Colonic mucosa (tissue), 4 donors: ENCODE measurements at places on chromosomes 12 and 14. TPM values are rescaled to one million over a fixed set of nuclear protein-coding genes. Genes with fewer than 3 reads are reported as not detected.

GRCh38 chr12:93608313-93608712, 35.8 kb downstream of the SOCS2 start:
- no peak for DNase-seq

- no peak for DNase-seq
Measured at GRCh38 chr12:6699989-6700645, 498 bp downstream of the PIANP start.

DNA sequence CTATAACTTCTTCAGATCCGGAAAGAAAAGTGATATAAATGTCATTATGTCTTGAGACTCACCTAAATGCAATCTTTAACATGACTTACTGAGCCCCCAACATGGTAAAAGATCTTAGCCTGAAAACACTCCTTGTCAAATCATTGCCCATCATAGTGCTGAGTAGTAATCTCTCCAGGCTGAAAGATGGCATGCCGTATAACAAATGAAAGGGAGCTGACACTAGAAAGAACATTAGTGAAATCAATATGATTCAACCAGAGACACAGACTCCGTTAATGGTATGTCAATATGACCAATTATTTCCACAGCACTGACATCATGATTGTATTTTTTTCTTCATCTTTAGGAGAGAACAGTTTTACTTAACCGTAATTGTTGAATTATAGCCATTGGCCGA, 54.4 kb downstream of the BICD1 start:
- no peak for DNase-seq

DNA sequence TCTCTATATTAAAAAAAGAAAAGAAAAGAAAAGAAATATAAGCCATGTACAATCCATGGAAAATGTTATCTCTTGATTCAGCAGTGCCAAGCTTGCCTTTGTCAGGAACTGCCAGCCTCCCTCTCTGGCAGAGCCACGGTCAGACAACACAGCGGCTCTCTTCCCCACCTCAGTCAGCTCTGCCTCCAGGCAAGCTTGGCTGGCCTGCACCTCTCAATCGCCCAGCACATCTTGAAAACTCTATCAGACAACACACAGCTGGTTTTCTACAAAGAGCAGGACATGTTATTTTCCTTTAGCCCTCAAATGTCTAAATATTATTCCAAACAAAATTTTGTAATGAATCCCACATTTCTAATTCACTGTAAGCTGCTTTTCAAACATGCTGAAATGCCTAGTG, 20.0 kb upstream of the GCH1 start:
- no peak for DNase-seq

GRCh38 chr14:21449899-21450216, 6.1 kb downstream of the CHD8 start:
- DNase-seq, result no peak

DNA sequence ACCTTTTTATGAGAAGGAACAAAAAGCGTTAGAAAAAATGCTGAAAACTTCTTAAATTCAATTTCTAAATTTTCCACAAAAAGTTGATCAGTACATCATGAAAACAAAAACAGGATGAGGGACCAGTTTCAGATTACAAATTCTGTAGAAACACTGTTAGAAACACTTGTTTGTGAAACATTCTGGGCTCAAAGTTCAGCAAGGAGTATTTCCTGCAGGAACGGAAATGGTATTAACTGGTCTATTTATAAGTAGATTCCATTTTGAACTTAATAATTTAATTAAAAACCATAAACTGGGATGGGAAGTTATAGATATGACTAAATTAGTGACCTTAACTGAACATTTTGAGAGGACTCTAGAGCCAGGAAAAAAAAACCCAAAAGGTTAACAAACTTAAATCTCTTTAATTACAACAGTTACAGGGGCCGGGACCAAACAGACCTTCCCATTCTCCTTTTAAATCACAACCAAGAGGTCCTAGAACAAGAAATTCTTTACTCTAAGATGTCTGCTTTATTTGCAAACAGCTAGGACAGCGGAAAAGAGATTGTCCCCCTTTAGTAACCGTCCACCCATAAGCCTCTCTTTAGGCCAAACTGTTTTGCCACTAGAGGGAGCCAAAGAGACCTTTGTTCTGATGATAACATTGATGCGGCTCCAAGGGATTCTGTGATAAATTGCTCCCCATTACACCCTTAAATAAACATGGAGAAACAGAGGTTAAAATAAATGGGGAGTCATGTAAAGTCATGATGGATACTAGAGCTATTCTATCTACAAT, 69.0 kb upstream of the RERGL start:
- DNase-seq, result peak; percentile 29

GRCh38 chr12:12715128-12715458, 2.1 kb upstream of the CDKN1B start:
- no peak for DNase-seq

GRCh38 chr12:16225692-16226091, 51.8 kb downstream of the SLC15A5 start:
- no peak for DNase-seq

GRCh38 chr14:75619548-75619947, 41.1 kb downstream of the ERG28 start:
- DNase-seq, result no peak

DNA sequence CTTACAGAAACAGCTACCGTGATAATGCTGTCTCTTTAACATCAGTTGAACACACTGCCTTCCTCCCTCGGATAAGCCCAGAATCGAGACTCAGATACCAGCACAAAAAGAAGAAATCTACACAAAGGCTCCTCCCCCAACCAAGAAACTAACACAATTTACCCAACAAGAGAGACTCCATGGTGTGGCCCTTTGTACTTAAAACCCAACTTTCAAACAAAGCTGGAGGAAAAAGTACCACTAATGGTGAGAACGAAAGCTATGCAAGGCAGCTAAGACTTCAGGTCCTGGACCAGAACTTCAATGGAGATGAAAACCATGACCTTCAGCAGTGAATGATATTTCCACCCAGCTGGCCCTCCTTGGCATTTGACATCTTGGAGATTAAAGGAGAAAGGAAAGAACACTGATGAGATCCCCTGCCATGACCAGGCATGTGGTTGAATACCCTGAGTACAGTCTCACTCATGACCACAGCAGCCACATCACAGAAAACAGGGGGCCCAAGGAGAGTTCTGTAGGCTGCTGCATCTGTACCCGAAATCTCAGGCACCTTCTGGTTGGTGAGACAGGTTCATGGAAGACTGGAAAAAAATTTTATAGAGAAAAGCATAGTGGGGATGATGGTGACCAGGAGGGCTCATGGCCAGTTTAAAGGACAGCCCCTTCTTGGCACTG, 36.7 kb downstream of the RBM19 start:
- no peak for DNase-seq

- DNase-seq, result no peak
Measured at GRCh38 chr14:96277890-96278289, 21.9 kb downstream of the BDKRB1 start.

DNA sequence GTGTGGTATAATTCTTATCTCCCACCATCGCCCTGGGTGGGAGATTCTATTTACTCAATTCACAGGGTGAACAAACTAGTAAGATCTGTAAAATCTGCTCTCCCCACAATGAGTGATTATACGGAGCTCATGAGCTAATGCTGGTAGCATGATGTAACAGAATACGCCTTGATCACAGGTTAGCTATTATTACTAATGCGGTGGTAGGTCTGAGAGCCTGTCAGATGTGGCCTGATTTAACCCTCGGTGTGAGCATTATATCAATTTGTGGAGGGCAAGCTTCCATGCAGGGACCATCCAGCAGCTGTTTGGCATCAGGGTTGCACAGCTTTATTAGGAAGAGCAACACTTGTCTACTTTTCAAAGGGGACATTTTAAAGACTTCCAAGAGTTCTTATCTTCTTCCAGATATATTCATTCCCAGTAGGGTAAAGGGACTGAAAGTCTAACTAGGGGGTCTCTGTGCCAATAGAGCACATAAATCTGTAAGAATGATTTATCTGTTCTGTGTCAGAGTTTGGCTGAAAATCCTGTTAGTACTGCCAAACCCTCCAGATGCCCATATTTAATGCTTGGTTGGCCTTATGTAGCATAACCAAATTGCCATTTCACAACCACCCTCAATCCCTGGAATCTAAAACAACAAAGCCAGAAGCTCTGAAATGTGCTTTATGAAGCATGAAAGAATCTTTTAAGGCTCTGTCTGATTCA, 18.7 kb downstream of the TSHR start:
- no peak for DNase-seq

DNA sequence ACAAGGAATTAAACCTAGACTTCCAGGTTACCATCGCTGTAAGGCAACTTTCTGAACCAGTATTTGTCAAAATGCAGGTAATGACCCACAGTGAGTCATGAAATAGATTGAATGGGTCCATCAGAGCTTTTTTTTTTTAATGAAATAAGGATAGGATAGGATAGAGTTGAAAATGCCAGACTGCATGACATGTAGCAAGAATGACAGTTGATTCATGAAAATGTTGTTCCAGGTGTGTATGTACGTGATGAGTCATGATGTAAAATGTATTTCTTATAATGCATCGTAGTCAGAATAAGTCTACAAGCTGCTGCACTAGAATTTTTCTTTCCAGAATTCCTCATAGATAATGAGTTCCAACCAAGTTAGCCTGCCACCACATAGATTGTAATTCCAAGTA, 184.4 kb upstream of the BCL2L14 start:
- DNase-seq, result no peak

DNA sequence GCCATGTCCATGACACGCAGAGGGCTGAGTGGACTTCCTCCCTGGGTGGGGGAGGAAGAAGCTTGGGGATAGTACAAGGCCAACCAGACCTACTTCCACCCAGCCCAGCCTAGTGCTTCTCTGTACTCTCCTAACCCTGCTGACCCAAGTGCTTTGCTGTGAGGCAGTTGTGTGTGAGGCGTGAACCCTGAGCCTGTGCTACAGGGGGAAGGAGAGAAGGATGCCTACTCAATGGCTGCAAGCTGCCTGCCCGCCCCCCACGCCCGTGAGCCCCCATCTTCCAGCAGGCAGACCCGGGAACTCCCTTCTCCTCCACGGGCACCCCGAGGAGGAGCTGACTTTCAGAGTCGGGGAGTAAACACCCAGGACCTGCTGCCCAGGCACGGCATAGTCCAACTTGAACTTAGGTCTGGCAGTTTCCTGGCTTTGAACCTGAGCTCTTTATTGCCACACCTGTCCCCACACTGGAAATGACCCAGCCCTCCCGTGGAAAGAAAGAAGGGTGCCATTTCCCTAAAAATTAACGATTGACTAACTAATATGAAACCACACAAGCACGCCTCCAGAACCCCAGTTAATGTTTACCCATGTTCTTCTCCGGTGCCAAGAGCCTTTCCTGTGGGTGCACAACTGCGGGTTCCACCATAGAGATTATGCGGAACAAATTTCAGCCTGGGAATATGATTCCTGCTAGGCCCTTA, 10.8 kb downstream of the ALDH2 start:
- peak; percentile 86 for DNase-seq

- peak; percentile 92 for DNase-seq
Measured at GRCh38 chr12:115872919-115873357, 404.6 kb downstream of the MED13L start.

DNA sequence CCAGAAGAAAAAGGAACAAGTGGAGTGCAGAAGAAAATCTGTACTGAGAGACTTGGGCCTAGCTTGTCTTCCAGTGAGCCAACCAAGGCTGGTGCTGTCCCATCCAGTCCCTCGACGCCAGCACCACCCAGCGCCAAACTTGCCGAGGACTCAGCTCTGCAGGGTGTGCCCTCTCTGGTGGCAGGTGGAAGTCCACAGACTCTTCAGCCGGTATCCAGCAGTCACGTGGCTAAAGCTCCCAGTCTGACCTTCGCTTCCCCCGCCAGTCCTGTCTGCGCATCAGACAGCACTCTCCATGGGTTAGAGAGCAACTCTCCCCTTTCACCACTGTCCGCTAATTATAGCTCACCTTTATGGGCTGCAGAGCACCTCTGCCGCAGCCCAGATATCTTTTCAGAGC, 15.6 kb downstream of the CIPC start:
- peak; percentile 24 for DNase-seq

DNA sequence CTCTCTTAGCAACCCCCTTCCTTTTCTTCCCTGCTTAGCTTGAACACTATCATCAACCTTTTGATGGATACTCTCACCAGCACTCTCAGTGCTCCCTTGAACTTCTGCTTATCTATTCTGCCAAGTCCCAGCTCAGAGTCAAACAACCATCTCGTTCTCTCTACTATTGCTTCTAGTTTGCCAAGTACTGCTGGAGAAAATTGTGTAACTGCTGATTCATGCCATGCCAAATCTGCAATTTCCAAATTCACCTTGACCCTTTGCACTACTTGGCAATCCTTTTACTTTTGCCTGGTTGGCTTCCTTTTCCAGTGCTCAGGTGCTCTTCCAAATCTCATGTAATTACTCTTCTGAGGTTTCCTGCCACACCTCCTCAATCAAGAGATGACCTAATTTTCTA, 2.8 kb upstream of the CCDC196 start:
- no peak for DNase-seq

DNA sequence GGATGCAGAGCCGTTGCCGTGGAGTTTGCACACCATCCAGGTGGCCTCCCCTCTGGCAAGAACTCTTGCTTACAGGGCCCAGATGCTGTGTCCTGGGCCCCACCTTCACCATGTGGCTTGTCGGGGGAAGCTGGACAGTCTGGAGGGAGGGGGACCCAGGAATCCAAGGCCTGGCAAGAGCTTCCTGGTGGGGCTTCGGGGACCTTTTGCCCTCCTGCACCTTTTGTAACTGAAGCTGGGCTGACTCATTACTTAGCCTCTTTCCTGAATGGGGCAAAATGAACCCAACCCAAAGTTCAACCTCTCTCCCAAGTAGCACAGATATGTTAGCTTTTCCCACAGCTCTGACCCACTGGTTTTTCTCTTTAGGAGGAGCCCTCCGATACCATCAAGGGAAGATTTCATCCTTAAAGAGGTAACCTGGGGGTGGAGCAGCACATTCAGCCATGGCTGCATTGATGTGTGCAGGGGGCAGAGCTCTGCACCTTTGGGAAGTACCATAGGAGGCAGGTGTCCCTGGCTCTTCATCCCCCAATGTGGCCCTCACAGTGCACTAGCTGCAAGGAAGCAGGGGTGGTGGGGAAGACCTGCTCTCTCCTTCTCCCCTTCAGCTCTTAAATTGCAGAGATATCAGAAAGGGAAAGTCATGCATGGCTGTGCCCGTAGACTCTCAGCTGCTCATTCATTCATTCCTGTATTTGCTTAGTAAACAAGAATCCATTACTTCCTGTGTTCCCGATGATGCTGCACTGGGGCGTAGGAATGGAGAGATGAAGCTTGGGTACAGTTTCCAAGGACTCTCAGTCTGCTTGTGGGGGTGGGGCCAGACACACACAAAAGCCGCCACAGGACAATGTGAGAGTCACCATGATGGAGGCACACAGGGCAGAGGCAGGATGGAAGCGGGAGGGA, 13.0 kb downstream of the MVK start:
- DNase-seq, result no peak

DNA sequence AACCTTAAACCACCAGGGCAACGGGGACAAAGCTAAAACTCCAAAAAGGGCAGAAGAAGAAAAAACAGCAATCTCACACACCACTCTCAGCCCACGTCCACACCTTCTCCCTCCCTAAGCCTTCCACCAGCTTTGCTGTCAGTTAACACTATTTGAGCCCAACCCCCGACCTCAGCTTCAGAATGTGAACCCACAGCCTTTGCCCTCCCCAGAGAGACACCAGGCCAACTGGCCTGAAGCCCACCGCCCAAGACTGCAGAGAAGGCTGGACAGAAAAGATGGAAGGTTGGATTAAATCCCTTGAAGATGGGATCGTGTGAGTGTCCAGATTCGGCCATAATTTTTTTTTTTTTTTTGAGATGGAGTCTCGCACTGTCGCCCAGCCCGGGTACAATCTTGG, 22.4 kb downstream of the IRF2BPL start:
- no peak for DNase-seq

The TAMALIN gene
- total RNA-seq, result 15.2 TPM

The GPR84 gene
- total RNA-seq, result 0.21 TPM

The ZNF891 gene
- 1.3 TPM for total RNA-seq
